ENCODE measurements at places on chromosomes 16 and 17.

DNA sequence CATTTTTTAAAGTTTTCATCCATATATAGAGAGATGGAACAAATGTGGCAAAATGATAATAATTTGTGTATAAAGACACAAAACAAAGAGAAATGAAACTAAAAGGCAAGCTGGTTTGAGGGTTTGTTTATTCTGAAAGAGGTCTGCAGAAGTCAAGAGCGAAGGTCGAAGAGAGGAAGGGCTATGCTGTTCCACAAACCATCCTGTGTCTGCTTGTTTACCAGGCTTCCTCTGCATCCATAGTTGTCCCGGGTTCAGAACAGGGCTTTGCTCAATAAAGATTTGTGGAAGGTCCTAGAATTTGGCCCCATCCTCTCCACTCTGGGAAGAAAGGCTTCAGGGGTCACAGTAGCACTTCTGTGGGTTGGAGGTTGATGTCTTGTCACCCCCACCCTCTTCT is 2.4 kb upstream of the MARVELD3 start:
- no peak for ATAC-seq

- ATAC-seq, result no peak
These were observed 20.3 kb downstream of the COX4I1 start for GRCh38 chr16:85819771-85820170.

DNA sequence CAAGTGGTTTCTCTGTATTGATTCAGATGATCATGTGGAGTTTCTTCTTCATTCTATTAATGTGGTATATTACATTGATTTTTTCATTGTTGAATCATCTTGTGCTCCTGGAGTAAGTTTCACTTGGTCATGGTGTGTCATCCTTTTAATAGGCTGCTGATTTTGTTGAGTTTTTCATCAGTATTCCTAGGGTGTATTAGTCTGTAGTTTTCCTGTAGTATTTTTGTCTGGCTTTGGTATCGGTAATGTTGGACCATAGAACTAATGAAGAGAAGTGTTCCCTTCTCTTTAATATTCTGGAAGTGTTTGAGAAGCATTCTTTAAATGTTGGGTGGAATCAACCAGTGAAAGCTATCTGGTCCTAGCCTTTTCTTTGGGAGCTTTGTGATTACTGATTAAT is 99.0 kb downstream of the OMG start:
- ATAC-seq, result peak; percentile 27

- no peak for ATAC-seq
These were observed 7.3 kb downstream of the CHMP6 start for GRCh38 chr17:80998748-80999535.

DNA sequence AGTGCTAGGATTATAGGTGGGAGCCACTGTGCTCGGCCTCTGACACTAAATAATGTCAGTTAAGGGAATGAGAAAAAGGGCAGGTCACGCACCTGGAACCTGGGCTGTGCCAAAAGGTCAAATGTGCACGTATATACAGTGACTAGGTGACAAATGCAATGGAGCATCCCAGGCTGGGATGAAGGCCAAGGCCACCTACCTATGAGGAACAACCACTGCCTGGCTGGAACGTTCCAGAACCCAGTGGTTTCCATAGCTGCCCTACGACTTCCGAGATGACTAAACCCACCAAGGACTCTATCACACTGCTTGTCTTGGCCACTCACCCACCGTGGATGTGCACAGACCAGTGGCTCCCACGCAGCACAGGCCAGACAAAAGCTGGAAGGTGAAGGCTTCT is 16.1 kb downstream of the ZNF500 start:
- no peak for ATAC-seq

- no peak for ATAC-seq
These were observed 9.5 kb downstream of the MTMR4 start for GRCh38 chr17:58504826-58505351.

DNA sequence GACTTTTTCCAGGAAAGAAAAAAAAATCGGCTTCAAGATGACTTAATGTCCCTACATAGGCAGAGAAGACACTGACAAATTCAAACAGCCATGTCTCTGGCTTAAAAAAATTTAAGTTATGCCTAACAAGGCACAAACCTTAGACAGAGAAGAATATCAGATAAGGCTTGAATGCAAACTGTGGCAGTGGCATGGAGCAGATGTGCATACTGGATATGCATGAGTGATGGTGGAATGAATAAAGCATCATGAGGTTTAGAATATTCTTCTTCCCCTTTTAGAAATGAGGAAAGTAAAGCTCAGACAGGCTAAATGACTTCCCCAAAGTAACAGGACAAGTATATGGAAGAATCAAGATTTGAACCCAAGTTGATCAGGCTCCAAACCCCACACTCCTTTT is 23.2 kb upstream of the WSCD1 start:
- no peak for ATAC-seq

DNA sequence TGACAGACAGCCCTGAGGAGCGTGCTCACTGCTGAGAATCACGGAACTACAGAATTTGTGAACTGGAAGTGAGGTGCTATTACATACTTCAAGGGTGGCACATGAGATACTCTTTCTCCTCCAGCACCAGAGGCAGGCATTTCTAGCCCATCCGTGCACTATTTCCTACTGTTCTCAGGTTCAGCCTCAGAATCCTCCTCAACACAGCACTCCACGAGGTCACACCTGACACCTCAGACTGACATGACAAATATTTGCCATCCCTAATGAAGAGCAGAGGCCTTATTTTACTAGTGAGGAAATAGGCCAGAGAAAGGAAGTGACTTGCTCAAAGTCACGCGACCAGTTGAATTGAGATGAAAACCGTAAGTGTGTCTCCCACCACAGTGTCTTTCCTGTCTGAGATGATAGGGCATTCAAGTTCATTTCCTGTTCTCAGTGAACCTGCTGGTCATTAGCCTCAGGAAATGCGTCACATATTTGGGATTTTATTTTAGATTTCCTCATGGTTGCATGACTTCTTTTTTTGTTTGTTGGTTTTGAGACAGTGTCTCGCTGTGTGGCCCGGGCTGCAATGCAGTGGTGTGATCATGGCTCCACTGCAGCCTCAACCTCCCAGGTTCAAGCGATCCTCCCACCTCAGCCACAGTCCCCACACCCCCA is 23.6 kb downstream of the SEZ6 start:
- ATAC-seq, result no peak

GRCh38 chr16:88941913-88942909 is 34.8 kb downstream of the CBFA2T3 start:
- ATAC-seq, result peak; percentile 52

DNA sequence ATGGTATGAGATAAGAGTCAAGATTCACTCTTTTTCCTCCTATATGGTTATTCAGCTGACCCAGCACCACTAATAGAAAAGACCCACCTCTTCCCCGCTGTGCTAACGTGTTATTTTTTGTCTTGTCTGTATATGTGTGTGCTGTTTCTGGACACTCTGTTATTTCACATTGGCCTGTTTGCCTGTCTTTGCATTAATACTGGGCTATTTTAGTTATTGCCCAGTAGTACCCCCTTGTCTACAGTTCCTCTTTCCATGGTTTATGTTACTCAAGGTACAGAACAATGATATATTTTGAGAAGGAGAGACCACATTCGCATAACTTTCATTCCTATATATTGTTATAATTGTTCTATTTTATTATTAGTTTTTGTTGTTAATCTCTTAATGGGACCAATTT is 74.0 kb upstream of the SIAH1 start:
- ATAC-seq, result no peak

DNA sequence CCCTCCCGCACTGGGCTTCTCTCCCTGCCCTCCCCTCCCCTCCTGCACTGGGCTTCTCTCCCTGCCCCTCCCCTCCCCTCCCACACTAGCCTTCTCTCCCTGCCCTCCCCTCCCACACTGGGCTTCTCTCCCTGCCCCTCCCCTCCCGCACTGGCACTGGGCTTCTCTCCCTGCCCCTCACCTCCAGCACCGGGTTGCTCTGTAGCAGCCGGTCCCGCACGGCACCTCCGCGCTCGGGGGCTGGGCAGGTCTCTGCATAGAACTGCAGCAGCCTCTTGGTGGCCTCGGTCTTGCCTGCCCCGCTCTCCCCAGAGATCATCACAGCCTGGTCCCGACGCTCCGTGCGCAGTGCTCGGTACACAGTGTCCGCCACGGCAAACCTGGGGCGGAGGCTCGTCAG is 9.8 kb downstream of the MYO1C start:
- no peak for ATAC-seq

Measured in motor neuron (in vitro differentiated cells).